ENCODE measurements at places on chromosomes 2 and 18.
A peak's percentile ranks its signal among the peaks of the same experiment; 100 is the strongest.

DNA sequence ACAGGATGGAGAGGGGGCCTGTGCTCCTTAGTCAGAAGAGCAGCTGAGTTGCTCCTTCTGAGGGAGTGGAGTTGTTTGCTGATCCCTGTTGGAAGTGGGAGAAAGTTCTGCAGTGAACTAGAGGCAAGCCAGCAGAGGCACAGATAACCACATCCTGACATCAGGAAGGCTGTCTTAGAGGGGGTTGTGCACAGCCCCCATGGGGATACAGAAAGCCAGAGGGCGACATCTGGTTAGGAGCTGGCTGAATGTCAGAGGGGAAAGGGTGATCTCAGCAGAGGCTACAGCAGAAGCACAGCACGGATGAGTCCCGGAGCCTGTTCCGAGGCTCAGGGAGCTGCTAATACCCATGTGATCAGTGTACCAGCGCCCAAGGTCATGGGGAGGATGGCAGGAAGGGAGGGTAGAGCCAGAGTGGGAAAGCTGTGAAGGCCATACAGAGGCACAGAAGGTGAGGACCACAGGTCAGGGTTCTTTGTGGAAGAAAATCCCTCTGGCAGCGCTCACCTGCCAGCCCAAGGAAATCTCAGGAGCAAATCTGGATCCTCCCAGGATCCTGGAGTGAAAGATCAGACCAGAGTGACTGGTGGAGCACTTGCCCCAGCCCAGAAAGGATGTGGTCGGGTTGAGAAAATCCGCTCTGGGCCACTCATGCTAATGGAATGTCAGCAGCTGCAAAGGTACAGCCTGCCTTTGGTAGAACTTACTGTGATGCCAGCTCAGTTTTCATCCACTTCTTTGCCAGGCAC lies 111.8 kb downstream of the STPG4 start:
- peaks cover 60% of the 10 kb centered on the region for H3K4me1 ChIP-seq
- H3K27ac ChIP-seq: peak overlapping the region; percentile 95
- no peaks in the 10 kb centered on the region for H3K27me3 ChIP-seq
- no peak overlapping the region for H3K4me3 ChIP-seq
- peak; percentile 82 for DNase-seq
- no peaks in the 10 kb centered on the region for H3K36me3 ChIP-seq

- H3K27me3 ChIP-seq: no peaks in the 10 kb centered on the region
- H3K27ac ChIP-seq: no peak overlapping the region
- no peak for DNase-seq
These were observed 135.0 kb downstream of the LAMA3 start for GRCh38 chr18:23824240-23824639.

DNA sequence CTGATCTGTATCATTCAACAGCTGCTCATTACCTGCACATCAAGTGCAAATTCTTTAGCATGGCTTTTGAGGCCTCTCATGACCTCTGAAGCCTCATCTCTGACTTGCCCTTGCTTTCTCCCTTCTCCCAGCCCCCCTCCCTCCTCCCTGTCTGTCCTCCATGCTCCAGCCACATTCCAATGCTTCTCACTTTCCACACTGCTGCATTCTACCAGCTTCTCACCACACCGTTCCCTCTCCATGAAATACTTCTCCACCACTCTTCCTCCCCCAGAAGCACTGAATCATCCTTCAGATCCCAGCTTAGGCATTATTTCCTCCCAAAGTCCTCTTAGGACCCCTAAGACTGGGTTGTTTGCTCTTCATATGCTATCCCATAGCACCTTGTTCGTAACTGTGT lies 26.9 kb downstream of the GCG start:
- H3K36me3 ChIP-seq: no peaks in the 10 kb centered on the region
- peaks cover 15% of the 10 kb centered on the region for H3K4me1 ChIP-seq
- H3K27ac ChIP-seq: no peak overlapping the region
- DNase-seq: no peak

DNA sequence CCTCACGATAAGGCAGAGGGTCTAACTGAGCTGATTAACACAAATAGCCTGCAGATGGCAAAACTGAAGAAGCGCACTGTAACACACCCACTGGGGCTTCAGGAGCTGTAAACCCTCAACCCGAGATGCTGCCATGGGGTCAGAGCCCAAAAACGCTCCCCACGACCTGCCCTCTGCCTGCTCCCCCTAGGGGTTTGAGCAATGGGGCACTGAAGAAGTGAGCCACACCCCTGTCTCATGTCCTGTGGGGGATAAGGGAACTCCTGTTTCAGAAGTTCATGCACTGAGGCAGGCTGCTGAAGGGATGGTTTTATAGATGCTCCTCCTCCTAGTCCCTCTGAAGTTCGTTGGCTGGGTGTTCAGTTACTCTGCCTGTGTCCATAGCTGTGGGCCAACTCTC lies 105.9 kb upstream of the CELF4 start:
- DNase-seq: no peak
- H3K4me3 ChIP-seq: no peak overlapping the region
- no peak overlapping the region for H3K27ac ChIP-seq
- H3K27me3 ChIP-seq: no peaks in the 10 kb centered on the region
- no peaks in the 10 kb centered on the region for H3K4me1 ChIP-seq

DNA sequence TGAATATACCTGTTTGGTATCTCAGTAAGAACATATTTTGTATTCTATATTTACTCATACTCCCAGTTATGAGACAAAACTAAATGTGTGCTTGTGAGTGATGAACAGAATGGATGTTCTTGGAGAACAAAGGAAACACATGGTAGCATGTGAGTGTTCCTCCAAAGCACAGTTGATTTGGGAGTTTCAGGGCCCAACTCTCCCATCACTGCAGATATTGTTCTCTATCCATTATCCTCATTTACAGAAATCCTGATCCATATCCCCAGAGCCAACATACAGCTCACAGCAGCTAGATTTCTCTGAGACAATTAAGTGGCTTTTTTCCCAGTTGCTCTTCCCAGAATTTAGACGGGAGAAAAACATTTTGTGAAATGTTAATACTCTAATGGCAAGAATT lies 75.6 kb upstream of the MAPRE2 start:
- no peaks in the 10 kb centered on the region for H3K27me3 ChIP-seq
- no peak overlapping the region for H3K27ac ChIP-seq
- no peaks in the 10 kb centered on the region for H3K36me3 ChIP-seq
- no peak overlapping the region for H3K4me3 ChIP-seq
- no peak for DNase-seq

- no peak overlapping the region for H3K27ac ChIP-seq
- no peaks in the 10 kb centered on the region for H3K4me1 ChIP-seq
- no peak for DNase-seq
- no peak overlapping the region for H3K4me3 ChIP-seq
- H3K36me3 ChIP-seq: no peaks in the 10 kb centered on the region
These were observed 21.6 kb upstream of the AGFG1 start for GRCh38 chr2:227450311-227450841.

DNA sequence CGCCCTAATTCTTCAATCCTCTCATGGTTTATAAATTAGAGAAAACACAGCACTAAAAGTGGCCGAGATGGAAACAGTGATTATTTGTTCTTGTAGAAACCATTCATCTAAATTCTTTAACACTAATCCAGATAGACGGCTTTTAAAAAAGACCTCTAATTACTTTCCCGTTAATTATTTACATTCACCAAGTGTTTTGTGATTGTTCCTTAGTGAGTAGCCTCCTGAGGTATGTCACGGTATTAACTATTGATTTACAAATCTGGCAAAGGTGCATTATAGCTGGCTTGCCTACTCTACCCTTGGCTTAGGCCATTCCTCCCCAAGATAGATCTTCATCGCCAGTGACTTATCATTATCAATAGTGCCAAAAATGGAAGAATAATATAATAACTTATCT lies 436.4 kb upstream of the ST6GAL2 start:
- DNase-seq: no peak
- H3K27ac ChIP-seq: no peak overlapping the region
- no peaks in the 10 kb centered on the region for H3K27me3 ChIP-seq

DNA sequence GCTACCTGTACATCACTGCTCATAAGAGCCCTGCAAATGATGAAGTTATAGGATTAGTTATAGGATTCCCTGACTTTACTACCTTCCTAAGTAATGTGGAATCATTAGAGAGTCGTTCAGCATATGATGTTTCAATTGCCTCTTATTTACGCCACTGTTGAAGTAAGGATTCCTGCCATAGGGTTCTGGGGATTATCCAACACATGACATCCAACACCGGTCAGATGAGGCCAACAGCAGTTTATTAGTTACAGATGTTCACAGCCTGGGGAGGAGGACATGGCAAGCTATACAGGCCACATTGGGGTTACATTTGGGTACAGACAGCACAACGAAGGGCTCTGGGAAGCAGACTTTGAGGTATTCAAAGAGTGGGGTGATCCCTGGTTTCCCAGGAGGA lies 134.1 kb upstream of the MC4R start:
- no peaks in the 10 kb centered on the region for H3K27me3 ChIP-seq
- H3K36me3 ChIP-seq: no peaks in the 10 kb centered on the region
- H3K4me1 ChIP-seq: no peaks in the 10 kb centered on the region
- DNase-seq: no peak
- H3K4me3 ChIP-seq: no peak overlapping the region

GRCh38 chr2:170715062-170715931 lies at the start of gene SP5:
TSS of gene SP5 (plus strand) at chr2:170715337. CDS start at chr2:170715513, 176 bp downstream.
- H3K4me3 ChIP-seq: peak within 1 kb of the TSS; percentile 58
- H3K4me1 ChIP-seq: peaks cover 55% of the 10 kb centered on the region
- DNase-seq: peak; percentile 85
- no peaks in the 10 kb centered on the region for H3K36me3 ChIP-seq
- H3K27me3 ChIP-seq: peaks cover 97% of the 10 kb centered on the region

DNA sequence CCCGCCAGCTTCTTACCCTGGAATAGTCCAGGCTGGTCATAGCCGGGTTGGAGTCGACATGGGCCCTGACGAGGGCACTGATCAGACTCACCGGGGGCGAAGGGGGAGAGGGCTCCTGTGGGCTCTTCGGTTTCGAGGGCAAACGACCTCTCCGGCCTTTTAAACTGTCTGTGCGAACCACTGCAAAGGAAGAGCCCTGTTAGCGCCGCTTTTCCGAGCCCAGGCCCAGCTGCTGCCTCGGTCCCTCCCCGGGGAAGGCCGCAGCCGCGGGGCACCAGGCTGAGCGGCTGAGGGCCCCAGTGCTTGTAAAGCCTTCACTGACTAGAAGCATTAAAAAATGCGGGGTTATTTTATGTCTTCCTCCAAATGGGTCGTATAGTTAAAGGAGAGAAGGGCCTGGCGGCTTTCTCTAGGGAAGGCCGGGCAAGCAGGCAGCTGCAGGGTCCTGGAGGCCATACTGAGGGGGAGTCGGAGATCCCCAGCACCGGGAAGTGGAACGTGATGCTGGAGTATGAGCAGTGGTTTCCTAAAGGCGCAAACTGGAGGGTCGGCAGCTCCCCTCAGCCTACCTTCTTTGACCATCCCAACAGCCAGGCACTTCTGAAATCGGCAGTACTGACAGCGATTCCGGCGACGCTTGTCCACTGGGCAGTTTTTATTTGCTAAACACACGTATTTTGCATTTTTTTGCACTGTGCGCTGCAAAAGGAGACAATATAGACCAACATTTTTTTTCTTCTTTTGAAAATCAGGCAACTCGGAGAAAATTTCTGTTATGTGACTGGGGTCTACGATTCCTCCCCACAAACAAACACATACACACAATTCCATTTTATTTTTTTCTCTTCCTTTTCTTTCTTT lies 4.5 kb downstream of the NR4A2 start:
- H3K36me3 ChIP-seq: peaks cover 20% of the 10 kb centered on the region
- H3K4me1 ChIP-seq: peaks cover 18% of the 10 kb centered on the region
- H3K27me3 ChIP-seq: peaks cover 52% of the 10 kb centered on the region

- no peak overlapping the region for H3K4me3 ChIP-seq
- no peak for DNase-seq
- no peaks in the 10 kb centered on the region for H3K27me3 ChIP-seq
- no peaks in the 10 kb centered on the region for H3K36me3 ChIP-seq
- H3K4me1 ChIP-seq: no peaks in the 10 kb centered on the region
These were observed 168.1 kb upstream of the SMAD2 start for GRCh38 chr18:48098538-48098937.

- H3K27ac ChIP-seq: no peak overlapping the region
- no peak overlapping the region for H3K4me3 ChIP-seq
- no peaks in the 10 kb centered on the region for H3K27me3 ChIP-seq
- no peaks in the 10 kb centered on the region for H3K4me1 ChIP-seq
- H3K36me3 ChIP-seq: no peaks in the 10 kb centered on the region
- DNase-seq: no peak
These were observed 125.2 kb downstream of the SH3BP4 start for GRCh38 chr2:235077046-235077445.

GRCh38 chr2:138658187-138658894 lies 121.8 kb downstream of the NXPH2 start:
- H3K4me1 ChIP-seq: no peaks in the 10 kb centered on the region
- H3K4me3 ChIP-seq: no peak overlapping the region
- no peak overlapping the region for H3K27ac ChIP-seq
- no peaks in the 10 kb centered on the region for H3K36me3 ChIP-seq

GRCh38 chr2:224951723-224952481 lies 90.4 kb downstream of the DOCK10 start:
- H3K4me1 ChIP-seq: no peaks in the 10 kb centered on the region
- DNase-seq: no peak
- no peaks in the 10 kb centered on the region for H3K36me3 ChIP-seq
- no peaks in the 10 kb centered on the region for H3K27me3 ChIP-seq

GRCh38 chr18:45682181-45682580 lies 41.8 kb upstream of the SLC14A1 start:
- no peaks in the 10 kb centered on the region for H3K36me3 ChIP-seq
- no peak overlapping the region for H3K4me3 ChIP-seq
- no peak for DNase-seq
- H3K4me1 ChIP-seq: no peaks in the 10 kb centered on the region

- no peaks in the 10 kb centered on the region for H3K36me3 ChIP-seq
- H3K4me3 ChIP-seq: no peak overlapping the region
- no peak for DNase-seq
- H3K27me3 ChIP-seq: no peaks in the 10 kb centered on the region
- no peak overlapping the region for H3K27ac ChIP-seq
- no peaks in the 10 kb centered on the region for H3K4me1 ChIP-seq
These were observed 50.4 kb downstream of the CLIP4 start for GRCh38 chr2:29165362-29166241.

DNA sequence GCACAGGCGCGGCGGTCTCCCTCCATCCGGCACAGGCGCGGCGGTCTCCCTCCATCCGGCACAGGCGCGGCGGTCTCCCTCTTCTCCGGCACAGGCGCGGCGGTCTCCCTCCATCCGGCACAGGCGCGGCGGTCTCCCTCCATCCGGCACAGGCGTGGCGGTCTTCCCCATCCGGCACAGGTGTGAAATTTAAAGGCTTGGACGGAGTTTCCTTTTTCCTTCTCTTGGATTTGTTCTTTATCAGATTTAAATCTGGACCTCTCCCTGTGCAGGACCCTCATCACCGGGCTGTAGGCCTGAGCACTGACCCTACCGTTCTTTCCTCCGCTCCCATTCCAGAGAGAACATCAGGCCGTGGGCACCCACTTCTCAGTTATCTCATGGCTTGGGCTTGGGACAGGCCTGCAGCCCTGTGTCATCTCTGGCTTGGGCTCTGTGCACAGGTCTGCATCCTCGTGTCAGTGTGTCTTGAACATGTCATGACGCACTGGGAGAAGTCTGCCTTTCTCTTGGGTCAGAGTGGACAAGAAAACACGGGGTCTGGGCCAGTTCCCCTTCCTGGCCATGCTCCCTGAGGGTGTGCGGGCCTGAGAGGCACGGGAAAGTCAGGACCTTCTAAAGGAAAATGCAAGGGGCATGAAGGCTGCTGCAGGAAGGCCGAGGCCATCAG lies 53.9 kb upstream of the PXDN start:
- peak; percentile 43 for DNase-seq
- no peak overlapping the region for H3K27ac ChIP-seq
- peak overlapping the region; percentile 5 for H3K4me3 ChIP-seq
- H3K36me3 ChIP-seq: no peaks in the 10 kb centered on the region

Data from sigmoid colon (tissue), 7 donors.